Activated CD8-positive, alpha-beta memory T cell treated with anti-CD3 and anti-CD28 coated beads for 1 hour (primary cell): ENCODE measurements at places on chromosomes 12 and 14.

GRCh38 chr14:54395284-54395683 is 1.5 kb upstream of the CDKN3 start:
- DNase-seq, result no peak

- no peak for DNase-seq
Measured at GRCh38 chr12:3157581-3158323, 80.6 kb downstream of the TSPAN9 start.

GRCh38 chr14:50008562-50008961 is 107.8 kb downstream of the VCPKMT start:
- no peak for DNase-seq

- DNase-seq, result no peak
Measured at GRCh38 chr12:49279706-49280159, 14.9 kb downstream of the TUBA1C start.

- DNase-seq, result no peak
Measured at GRCh38 chr12:40946612-40947194, 241.4 kb upstream of the PDZRN4 start.

DNA sequence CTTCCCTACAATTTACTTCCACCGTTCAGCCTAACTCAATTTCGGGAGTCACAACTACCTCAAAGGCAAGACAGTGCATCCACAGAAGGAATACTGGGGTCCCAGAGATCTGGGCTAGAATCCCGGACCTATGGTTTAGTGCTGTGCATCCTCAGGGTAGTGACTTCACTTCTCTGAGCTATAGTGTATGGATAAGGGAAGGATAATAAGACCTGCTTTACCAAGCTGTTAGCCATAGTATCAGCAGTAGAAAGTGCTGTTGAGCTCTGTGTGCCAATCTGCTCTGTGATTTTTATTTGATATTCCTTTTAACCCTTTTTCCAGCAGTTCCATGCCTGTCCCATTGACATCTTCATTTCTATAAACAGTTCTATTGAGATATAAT is 1044.3 kb downstream of the BCL11B start:
- DNase-seq, result no peak

DNA sequence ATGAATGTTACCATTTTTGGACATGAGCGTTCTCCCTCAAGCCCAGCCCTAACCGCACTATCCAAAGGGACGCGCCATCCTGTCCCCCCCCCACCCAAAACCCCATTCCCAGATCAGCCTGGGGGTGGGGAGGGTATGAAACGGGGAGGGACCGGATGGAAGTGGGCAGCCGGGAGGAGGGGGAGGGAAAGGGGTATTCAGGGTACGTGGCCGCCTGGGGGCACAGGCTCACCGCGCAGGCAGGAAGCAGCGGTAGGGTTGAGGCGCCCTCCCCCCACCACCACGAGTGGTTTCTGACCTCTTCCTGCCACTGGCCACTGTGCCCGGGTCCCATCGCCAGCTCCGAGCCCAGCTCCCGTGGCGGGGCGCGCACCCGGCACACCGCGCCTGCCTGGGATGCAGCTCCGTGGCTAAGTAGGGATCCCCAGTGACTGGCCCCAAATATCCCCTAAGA is 1.4 kb downstream of the ACTN1 start:
- DNase-seq, result no peak
